ENCODE measurements at places on chromosomes 2 and 18.
A peak's percentile ranks its signal among the peaks of the same experiment; 100 is the strongest.

- no peak for DNase-seq
Observed at GRCh38 chr2:207073412-207073800, 92.3 kb downstream of the KLF7 start.

- DNase-seq: no peak
Observed at GRCh38 chr2:42385225-42385624, 24.2 kb upstream of the COX7A2L start.

- no peak for DNase-seq
Observed at GRCh38 chr18:46706968-46707367, 49.9 kb downstream of the ST8SIA5 start.

- peak; percentile 58 for DNase-seq
Observed at GRCh38 chr2:231614559-231615057, 21.9 kb downstream of the TEX44 start.
